ENCODE measurements at places on chromosomes 12 and 14.

GRCh38 chr14:51473808-51474565 is 177.7 kb upstream of the FRMD6 start:
- DNase-seq, result no peak

GRCh38 chr12:32115404-32116104 is 8.9 kb downstream of the BICD1 start:
- DNase-seq, result peak; percentile 43

GRCh38 chr12:60123557-60123956 is 527.7 kb downstream of the SLC16A7 start:
- DNase-seq, result no peak

- DNase-seq, result no peak
Measured at GRCh38 chr14:100553471-100553870, 33.7 kb downstream of the BEGAIN start.
